RPMI7951 (cell line): ENCODE measurements at places on chromosomes 7 and 10. TPM values are rescaled to one million over a fixed set of nuclear protein-coding genes. Genes with fewer than 3 reads are reported as not detected.

Gene MRLN
- not detected in 2 replicates for total RNA-seq

Gene IFIT1B
- not detected in 2 replicates for total RNA-seq

DNA sequence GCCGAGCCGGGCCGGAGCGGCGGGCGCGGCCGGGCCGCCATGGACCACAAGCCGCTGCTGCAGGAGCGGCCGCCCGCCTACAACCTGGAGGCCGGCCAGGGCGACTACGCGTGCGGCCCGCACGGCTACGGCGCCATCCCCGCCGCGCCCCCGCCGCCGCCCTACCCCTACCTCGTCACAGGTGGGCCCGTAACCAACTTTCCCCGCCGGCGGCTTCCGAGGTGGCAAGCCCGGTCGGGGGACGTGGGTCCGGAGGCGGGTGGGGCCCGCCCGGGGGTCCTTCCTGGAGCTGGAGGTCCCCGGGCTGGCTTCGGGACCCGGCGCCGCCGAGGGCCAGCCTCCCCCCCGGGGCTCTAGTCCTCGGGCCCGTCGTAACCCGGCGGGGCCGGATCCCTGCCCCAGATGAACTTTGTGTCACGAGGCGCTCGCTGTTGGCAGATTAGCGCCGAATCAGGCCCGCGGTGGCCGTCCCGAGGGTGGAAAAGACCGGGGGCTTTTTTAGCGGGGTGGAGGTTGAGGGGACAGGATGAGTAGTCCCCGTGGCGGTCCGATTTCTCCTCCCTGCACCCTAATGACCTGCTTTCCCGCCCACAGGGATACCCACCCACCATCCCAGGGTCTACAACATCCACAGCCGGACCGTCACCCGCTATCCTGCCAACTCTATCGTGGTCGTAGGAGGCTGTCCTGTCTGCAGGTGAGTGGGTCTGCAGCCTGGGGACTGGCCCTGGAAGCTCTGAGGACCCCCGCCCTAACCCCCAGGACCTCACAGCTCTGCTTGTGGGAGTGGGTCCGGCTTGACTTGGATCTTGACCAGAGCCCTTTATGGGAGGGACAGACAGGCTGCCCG is 496 bp downstream of the BRI3 start:
- DNase-seq = no peak

DNA sequence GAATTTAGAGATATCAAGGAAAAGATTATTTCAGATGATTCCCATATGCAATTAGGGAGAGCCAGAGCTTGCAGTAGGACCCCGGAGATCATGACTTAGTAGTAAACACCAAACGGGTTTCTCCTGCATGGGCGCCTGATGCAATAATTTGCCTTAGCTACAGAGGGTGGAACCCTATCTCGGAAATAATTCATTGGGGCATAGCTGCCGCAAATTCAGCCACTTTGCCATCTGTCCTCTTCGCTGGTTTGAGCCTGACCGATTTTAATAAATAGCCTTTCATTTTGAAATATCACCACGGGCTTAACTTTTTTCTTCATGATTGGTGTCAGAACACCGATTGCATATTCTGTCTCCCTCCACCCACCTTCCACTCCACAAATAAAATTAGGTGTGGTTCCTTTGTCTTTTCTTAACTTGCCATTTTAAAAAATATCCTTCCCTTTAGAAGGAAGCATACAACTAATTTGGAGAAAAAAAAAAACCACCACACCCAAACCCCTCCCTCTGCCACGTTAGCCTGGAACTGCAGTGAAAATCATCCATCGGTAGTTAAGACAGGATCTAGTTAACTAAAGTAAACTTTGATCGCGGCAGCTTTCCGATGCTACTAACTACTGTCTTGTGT is 1.4 kb downstream of the GARS1 start:
- peak; percentile 46 for DNase-seq

GRCh38 chr10:30455816-30456215 is 21.8 kb downstream of the MAP3K8 start:
- no peak for DNase-seq
